ENCODE measurements at places on chromosomes 7 and 10.

GRCh38 chr10:101766306-101766705 lies 9.6 kb downstream of the FGF8 start:
- no peak for DNase-seq

DNA sequence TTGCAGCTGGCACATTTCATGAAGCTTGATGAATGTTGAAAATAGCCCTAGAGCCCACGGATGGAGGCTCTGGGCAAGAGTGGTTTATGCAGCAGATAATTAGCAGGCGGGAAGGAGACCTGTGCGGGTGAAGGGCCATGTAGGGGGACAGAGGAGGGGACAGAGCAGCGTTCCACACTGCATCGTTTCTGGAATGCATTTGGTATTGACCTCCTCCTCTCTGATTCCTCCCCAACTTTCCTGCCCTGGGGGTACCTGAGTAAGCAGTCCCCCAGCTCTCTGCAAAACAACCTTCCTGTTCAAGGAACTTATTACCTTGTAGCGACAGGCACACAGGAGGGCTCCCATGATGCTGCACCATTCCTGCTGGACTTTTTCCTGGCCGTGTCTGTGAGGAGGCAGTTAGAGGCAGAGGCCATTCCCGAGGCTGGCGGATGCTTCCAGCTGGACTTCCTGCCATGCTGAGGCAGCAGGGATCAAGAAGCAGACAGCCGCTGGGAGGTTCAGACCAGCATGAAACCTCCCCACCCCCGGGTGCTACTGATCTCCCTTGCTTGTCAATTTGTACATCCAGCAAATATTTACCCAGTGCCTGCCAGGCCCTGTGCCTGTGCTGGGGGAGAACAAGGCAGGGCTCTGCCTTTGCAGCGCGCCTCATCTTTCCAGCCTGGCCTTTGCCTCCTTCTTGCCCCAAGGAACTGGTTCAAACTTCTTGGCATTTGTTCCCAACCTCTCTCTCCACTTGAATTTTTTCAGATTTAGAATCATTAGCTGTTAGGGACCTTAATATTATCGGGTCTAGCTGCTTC lies 28.7 kb downstream of the SLC29A3 start:
- DNase-seq = no peak

DNA sequence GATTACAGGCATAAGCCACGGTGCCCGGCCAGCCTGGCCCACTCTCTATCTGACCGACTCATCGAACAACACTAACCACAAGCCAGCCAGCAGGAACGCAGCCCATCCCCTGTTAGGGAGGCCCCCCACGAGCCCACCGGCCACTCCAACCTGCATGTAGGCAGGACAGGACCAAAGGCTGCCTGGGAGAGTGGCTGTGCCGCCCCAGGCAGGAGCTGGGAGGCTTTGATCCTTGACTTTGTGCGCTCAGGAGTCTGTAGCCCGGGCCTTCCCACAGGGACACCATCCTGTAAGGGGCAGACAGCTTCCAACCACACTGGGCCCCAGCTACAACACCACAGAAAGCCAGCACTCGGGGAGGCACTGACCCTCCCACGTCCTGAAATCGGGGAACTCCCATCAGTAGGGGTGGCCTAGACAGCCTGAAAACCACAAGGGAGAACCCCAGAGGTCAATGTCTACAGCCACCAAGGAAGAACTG lies 29.4 kb downstream of the GRID1 start:
- no peak for DNase-seq

DNA sequence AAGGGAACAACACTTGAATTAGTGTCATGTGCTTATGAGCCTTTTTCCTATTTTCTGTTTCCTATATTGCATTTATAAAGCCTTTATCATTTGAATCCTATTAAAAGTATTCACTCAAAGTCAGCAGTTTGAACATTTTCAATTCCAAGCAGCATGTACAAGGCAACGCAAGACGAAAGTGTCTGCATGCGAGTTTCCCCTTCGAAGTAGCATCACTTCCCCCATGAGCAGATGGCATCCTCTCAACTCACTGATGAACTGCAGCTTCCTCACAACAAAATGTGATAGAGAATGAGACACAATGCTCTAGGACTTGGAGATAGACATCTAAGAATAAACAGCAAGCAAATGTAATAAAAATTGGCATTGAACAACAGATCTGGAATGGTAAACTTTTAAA lies 270.7 kb downstream of the PRPF18 start:
- DNase-seq = no peak

DNA sequence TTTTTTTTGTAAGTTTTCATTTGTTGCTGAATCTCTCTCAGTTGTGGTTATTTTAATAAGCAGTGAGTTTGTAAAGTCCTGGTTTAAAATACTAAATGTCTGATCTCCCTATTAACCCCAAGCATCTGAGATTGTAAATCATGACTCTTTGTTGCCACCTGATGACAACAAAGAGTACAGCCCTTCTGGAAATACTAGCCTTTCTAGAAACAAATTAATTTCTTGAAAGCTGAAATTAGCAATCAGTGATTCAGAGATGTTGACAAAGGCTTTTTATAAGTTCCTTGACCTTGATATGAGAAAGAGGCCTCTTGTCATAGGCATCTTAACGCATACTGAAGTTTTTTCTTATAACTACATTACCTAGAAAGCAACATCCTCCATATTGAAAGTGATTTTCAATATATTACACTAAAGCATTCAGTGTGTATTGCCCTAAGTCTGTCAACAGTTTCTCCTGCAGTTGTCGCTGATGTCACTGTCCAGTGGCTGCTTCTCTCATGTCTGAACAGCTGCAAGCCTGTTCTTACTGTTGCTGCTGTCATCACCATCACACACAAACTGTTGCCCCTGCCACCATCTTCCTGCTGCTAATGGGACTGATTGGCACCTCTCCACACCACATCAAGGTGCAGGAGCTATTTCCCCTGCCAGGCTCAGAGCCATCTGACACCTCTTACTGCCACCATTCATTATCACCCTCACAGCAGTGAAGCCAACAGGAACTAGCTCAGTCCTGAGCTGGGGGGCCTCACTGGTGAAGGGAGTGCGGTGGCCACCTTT lies 95.1 kb upstream of the LRGUK start:
- no peak for DNase-seq

GRCh38 chr10:28060031-28060607 lies 61.2 kb upstream of the ODAD2 start:
- DNase-seq = no peak

DNA sequence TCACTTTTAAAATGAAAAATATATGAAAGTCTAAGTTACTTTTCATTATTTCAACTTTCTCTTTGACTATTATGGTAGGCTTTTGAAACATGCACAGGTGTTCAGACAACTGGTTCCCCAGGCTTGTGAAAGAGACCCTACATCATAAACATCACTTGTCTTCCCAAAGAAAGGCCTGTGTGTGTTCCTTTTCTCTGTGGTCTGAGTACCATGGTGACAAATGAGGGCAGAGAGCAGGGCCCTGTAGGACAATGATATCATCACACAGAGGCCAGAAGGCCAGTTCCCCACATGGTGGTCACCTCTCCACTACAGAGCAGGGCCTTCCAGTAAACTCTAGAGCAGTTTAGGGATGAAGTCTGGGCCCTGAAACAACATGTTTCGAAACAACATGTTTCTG lies 288.8 kb downstream of the USP6NL start:
- no peak for DNase-seq

DNA sequence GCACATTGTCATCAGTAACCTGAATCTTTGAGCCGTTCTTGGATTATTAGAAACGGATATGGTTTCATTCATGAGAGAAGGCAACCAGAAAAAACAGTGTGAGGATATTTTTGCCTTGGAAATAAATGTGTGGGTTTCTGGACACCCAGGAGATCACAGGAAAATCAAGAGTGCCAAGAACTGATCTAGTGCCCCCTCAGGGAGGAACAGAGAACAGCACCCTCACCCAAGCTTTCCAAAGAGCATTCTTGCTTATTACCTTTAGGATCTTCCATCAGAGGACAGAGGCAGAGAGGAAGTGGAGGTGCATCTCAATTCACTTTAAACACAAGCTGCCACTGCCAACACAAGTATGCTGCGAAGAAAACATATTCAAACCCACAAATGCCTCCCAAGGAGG lies 851.5 kb upstream of the COBL start:
- no peak for DNase-seq

GRCh38 chr7:98168181-98168903 lies 42.9 kb upstream of the BHLHA15 start:
- DNase-seq = peak; percentile 63

DNA sequence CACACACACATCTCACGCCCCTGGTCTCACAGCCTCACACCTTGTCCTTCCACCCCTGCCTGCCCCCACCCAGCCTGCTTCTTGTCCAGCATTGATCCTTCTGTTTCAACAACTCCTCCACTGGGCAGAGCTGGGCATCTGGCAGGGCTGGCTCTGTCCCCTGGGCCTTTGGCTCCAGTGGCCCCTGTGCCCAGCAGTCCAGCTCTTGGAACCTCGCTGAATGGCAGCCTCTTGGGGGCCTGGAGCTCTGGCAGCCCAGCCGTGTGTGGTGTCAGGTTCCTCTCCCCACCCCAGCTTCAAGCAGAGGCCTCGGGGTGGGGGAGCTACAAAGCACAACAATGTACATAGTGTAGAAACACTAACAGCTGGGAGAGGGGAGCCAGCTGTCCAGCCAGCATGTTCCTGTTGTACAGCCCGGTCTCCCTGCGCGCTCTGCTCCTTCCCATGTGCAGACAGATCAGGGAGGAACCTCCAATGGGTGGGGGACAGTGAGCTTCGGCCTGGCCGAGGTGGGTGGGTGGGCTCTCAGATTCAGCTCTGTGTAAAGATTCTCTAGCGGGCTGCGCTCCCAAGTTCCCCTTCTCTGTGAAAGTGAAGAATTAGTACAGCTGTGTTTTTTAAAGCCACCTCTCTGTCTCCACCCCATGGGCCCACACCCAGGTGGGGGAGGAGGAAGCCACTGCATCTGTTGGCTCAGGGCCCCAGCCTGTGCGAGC lies 19.4 kb downstream of the ZMIZ2 start:
- no peak for DNase-seq
